ENCODE measurements at places on chromosomes 7 and 10.

GRCh38 chr10:43218206-43218950 lies 48.5 kb downstream of the RASGEF1A start:
- DNase-seq = no peak

GRCh38 chr7:94969434-94970084 lies 62.2 kb downstream of the PPP1R9A start:
- no peak for DNase-seq

GRCh38 chr10:79077488-79078173 lies 8.9 kb downstream of the ZMIZ1 start:
- DNase-seq = no peak

GRCh38 chr10:75651417-75651816 lies 220.0 kb downstream of the LRMDA start:
- no peak for DNase-seq

- no peak for DNase-seq
Observed at GRCh38 chr10:43117031-43117776, 21.0 kb upstream of the CSGALNACT2 start.

DNA sequence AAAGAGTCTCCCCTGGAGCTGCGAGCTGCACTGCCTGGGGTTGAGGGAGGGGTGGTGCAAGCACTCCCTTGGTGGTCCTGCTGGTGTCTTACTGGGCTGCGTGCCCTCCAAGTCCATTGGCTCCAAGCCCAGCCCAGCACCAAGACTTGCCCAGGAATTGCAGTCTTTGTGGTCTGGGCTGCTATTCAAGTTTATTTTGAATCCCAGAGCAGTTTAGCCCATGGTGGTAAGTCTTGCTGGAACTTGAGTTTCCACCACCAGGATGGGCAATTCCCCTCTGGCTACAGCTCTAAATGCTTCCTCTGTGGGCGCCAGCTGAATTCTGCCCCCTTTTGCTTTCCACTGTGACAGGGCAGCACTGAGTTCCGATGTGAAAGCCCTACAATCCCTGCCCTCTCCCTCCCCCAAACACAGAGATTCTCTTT lies 25.1 kb downstream of the GALNT11 start:
- DNase-seq = no peak

DNA sequence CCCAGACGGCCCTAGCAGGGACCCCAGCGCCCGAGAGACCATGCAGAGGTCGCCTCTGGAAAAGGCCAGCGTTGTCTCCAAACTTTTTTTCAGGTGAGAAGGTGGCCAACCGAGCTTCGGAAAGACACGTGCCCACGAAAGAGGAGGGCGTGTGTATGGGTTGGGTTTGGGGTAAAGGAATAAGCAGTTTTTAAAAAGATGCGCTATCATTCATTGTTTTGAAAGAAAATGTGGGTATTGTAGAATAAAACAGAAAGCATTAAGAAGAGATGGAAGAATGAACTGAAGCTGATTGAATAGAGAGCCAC lies 184 bp downstream of the CFTR start:
- no peak for DNase-seq

GRCh38 chr10:72318418-72319262 lies 36.1 kb downstream of the DNAJB12 start:
- no peak for DNase-seq

DNA sequence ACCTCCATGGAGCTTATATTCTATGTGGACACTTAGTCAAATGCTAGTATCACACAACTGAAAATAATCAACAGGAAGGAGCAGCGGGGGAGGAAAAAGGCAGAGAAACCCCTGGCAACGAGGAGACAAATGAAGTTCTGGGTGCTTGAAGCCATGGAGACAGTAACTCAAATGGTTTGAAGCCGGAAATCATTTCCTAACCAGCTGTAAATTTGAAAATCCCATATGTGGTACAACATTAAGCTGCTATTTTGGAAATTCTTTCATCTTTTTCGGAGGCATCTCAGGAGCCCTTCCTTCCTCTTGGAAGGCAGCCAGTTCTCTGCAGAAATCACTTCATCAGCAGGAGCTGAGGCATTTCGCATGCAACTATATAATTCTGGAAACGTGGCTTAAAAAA lies 91.4 kb downstream of the PPP1R3C start:
- no peak for DNase-seq

- no peak for DNase-seq
Observed at GRCh38 chr10:72265508-72265907, 8.2 kb upstream of the DDIT4 start.

DNA sequence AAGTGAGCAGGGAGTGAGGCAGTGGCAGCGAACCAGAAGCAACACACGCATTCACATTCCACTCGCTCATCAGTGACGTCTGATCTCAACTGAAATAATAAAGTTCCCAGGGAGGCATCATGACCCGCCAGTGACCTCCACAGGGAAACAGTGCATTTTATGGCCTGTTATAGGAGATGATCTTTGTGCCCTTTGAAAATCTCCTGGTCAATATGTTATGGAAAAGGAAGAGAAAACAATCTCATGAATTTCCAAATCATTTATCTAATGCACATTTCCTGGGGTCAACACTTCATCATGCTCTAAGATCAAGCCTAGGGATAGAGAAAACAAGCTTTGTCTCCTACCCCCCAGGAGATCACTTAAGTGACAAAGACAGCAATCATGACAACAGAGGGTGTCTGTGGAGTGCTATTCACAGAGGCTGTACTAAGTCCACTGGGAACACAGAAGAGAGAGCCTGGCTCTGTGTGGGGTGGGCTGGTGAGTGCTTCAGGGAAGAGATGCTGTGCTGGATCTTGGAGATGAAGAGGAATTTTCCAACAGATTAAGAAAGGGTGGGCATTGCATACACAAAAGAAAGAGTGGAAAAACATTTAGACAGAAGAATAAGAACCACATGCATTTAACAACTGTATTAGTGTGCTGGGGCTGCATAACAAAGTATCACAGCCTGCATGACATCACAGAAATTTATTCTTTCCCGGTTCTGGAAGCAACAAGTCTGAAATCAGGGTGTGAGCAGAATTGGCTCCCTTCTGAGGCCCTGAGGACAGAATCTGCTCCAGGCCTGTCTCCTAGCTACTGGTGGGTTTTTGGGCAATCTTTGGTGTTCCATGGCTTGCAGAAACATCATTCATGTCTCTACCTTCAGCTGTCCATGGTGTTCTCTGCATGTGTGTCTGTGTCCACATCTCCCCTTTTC lies 613.9 kb upstream of the IGFBP3 start:
- DNase-seq = no peak

DNA sequence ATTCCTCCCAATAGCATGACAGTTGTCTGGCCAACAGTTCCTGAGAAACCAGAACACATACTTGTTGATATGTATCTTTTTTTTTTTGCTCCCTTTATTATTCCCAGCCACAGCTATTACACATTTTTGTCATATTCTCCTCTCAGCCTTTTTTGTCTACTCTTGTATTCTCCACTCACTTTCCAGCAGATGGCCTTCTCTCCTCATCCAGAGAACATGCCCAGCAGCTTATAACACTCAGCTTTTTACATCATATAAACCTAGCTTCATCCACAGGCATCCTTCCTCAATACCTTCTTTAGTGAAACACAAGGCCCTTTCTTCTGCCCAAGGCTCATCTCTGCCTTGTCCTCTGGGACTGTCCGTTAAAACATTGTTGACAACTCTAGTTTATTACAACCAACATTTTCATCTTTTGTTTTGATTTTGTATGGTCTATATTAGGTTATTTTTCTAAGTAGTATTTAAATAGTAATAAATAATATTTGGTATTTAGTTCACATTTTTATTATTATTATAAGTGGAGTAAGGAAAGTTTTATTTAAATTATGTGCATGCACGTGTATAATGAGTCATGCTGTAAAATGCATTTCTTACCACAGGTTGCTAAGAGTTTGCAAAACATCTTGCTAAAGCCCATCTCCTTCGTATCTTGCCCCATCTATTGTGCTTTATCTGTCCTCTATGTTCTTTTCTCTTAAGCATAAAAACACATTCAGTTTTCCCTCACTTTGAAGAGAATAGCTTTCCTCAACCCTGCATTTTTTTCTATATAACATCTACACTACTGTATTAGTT lies 101.5 kb downstream of the ORC5 start:
- DNase-seq = no peak

- DNase-seq = no peak
Observed at GRCh38 chr7:157869793-157870192, 533.0 kb downstream of the DNAJB6 start.

- DNase-seq = no peak
Observed at GRCh38 chr10:122232769-122233168, 38.3 kb upstream of the BTBD16 start.

GRCh38 chr7:133859231-133859630 lies 267.9 kb upstream of the LRGUK start:
- DNase-seq = no peak

- DNase-seq = no peak
Observed at GRCh38 chr10:90917238-90917967, 3.5 kb downstream of the ANKRD1 start.

DNA sequence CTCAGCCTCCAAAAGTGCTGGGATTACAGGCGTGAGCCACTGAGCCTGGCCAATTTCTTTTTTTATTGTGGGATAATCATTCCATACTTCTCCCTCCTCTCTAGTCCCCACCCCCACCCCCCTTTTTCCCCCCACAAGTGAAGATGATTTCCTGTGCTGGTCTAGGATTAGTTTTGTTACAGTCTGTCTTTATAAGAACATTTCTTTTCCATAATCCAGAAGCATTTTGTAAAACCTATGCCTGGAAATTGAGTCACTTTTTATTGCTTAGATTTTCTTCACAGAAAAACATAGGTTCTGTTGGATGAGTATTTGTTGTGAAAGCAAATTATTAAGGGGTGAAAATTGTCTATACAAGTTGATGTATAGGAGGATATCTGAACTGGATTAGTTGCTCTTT lies 98.9 kb downstream of the KAT6B start:
- no peak for DNase-seq

- DNase-seq = no peak
Observed at GRCh38 chr7:75986147-75986781, 8.1 kb downstream of the TMEM120A start.

DNA sequence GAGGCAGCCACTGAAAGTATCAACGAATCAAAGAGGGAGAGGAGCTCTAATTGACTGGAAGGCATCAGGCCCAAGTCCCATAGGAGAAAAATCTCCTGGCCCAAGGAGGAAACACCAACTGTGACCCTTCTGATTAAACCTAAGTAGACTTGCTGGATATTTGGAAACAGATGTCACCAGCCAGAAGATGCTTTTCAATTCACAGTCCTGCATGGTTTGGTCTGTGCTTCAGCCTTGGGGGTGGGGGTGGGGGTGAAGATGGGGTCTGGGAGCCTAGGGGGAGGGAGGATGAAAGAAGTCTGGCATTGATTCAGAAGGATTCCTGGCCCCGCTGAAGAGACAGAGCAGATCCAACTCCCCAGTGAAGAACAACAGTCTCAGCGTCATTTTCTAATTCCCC lies 623.7 kb downstream of the PARD3 start:
- no peak for DNase-seq

DNA sequence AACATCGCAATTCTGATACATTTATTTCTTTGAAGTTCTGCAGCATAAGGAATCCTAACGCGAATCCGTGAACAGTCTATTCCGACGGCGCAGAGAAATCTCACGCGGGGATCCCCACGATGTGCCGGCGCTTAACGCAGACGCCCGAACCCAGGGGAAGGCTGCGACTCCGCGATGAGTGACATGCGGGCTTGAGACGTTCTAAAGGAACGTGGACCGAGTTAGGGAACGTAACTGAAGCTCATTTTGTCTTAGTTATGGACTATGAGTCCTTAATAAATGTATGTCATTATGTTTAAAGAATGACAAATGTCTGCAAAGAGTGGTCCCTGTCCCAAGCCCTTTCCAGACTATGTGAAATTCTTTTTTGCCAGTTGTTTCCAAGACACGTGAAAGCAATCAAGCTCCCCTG lies 995 bp upstream of the PARD3 start:
- DNase-seq = no peak

- DNase-seq = no peak
Observed at GRCh38 chr7:33742521-33742920, 162.8 kb upstream of the BMPER start.

- no peak for DNase-seq
Observed at GRCh38 chr10:59036311-59037017, 140.0 kb upstream of the PHYHIPL start.

DNA sequence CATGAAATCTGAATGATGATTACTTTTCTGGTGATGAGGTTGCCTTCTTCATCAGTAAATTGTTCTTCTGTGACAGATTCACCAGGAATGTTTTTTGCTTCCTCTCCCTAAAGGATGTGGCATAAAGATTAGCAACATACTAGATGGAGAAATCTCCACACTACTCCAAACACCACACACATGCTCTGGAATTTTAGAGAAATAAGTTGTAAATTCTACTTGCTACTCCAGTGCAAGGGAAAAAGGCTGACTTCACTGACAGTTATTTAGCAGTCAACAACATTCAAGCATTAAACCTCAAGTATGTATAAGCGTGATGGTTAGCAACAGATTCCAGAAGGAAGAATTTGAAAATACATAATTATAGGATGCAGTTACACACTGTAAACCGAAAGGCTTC lies 137.9 kb upstream of the CCDC6 start:
- DNase-seq = no peak

DNA sequence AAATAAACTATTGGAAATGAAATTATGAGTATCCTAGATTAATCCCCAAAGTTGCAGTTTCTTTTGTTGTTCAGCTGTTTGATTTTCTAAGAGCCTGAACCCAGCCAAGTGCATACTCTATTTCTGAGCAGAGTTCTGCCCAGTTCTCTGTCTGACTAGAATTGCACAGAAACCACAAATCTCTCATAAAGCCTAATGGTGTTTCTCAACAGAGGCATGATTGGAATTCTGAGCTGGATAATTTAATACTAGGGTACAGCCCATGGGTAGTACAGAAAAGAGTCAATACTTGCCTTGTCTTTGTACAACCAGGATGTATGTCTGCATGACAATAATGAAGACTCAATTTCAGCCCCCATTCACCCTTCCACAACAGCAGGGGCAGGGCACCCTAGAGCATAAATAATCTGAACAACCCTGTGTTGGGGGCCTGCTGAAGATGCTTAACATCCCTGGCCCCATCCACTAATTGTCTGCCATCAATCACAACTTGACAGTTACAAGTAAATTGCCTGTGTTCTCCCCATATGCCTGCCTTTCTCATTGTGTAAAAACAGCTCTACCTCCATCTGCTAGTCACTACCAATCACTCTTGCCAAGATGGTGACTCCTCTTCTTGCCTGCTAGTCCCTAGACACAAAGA lies 114.4 kb downstream of the NPSR1 start:
- DNase-seq = no peak

DNA sequence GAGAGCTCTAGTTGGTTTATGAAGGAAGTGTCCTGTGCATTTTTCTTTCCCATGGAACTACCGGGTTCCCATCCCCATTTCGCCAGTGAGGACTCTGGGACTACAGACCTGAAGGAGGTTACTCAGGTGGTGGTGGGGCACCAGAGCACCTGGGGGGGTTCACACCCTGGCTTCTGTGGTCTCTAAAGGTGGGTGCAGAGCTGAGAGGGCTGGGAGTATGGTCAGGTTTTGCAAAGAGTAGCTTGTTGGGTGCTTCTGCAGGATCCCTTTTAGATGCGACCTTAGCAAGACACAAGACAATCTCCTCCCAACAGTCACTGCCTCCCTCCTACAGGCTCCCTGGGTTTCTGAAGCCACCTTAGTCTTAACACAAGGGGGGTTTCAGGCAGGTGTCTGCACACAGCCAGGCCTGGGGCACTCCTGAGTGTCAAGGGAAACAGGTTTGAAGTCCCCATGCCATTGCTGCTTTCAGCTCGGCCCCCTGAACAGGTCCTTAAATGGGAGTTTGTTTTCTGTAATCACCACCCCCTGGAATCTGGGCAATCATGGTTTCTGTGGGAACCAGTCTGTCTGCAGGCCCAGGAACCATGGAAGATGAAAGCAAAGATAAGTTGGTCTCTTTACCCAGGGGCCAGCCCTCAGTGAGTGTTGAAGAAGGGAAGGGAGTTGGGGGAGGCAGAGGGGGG lies 9.9 kb upstream of the CXCL12 start:
- no peak for DNase-seq

GRCh38 chr7:23475576-23475839 lies 5.2 kb upstream of the IGF2BP3 start:
- DNase-seq = no peak

All from GM12892 (cell line).